PC-9 (cell line): ENCODE measurements at places on chromosomes 2 and 18.

DNA sequence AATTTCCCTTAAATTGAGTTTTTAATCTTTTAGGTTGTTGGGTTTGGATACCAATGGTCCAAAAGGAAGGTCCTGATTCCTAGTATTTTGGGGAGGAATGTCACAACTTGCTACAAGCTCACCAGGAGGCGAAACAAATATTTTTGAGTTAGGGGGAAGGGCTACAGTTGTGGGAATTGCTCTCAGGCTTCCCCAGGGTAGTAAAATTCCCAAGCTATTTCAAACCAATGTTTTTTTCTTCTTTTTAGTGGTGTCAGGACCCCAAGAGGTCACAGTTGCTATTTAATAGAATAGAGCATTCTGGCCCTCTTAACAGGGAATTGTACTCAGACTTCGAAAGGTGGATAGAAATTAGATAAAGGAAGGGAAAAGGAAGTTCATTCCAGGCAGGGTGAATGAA lies 68.5 kb upstream of the ST3GAL5 start:
- DNase-seq: no peak

DNA sequence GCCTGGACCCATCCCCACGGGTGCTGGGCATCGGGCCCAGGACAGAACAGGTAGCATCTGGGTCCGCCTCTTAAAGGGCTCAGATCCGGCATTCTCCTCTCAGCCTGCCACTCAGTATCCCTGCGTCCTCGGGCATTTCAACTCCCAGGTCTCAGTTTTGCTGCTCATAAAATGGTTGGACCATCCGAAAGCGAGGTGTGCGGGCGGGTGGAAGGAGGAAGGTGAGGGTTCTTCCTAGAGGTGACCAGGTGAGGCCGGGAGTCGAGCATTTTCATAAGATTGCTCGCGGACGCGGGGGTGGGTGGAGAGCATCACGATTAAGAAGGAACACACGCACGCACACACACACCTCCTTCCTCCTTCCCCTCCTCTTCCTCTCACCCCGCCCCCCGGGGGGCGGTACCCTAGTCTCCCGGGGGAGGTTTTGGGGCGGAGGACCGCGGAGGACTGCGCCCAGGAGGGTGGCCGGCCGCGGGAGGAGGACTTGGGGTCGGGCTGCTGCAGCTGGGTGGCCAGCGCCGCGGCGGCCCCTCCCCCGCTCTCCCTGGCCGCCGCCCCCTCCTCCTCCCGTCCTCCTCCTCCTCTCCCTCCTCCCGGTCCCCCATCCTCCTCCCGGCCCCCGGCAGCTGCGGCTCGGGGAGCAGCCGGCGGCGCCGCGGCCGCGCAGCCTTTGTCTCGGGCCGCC lies 97.9 kb upstream of the GPR45 start:
- no peak for DNase-seq

GRCh38 chr2:113160962-113161361 lies 12.8 kb upstream of the PSD4 start:
- no peak for DNase-seq

GRCh38 chr2:239459056-239459455 lies 58.2 kb upstream of the HDAC4 start:
- DNase-seq: no peak

DNA sequence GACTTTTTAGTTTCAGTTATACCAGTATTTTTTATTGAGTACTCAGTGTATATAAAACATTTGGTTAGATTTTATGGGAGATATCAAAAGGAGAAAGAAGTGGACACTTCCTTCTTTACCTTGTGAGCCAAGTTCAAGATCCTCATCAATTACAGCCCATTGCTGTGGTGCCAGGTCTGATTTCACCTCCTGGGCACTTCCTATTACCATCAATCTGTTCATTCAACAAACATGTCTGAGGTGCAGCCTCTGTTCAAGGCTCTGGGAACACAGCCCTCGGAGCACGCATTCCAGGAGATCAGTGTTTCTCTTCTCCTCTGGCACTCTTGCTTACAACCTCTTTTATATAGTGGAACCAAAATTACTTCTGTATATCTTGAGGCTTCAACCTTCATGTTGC lies 171.4 kb upstream of the ALPP start:
- DNase-seq: no peak

DNA sequence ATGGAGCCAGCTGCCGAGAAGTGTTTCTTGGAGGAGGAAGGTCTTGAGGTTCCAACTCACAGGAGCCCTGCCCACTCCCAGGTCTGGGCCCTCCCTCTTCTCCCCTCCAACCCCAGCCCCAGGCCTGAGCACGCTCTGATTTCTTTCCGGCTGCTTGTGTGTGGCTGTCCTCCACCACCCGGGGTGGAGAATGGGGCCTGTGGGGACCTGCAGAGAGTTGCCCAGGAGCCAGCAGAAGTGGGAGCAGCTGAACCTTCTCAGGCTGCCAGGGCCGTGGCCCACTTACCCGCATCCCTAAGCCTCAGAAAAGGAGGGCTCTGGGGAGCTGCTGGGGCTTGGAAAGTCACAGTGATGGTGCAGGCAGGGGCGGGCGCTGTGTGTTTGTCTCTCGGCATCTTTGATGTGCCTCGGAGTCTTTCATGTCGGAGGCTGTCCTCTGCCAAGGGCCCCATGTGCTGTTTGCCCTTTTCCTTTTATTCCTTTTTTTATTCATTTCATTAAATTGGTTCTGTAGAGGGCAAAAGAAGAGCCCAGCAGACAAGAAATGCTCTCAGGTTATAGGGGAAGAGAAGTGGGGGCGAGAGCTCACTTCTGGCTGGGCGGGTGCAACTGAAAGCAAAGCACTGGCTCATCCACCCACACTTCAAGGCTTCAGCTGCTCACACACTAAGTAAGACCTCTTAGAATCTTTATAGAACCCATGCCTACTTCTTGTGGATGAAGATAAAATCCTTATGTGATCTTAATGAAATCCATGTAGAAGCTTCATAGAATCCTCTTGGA lies 52.5 kb downstream of the SDC1 start:
- no peak for DNase-seq

DNA sequence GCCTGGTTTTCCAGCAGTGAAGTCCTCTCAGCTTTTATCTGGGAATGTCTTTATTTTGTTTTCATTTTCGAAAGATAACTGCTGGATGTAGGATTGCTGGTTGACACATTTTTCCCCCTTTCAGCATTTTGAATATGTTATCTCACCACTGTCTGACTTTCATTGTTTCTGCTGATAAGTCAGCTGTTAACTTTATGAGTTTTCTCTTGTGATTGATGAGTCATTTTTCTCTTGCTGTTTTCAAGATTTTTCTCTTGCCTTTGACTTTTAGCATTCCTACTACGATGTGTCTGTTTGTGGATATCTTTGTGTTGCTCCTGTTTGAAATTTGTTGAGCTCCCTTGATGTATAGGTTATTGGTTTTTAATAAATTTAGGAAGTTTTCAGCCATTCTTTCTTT lies 85.5 kb downstream of the AGPS start:
- DNase-seq: no peak

- DNase-seq: no peak
Observed at GRCh38 chr2:235533198-235533597, 39.4 kb downstream of the AGAP1 start.

DNA sequence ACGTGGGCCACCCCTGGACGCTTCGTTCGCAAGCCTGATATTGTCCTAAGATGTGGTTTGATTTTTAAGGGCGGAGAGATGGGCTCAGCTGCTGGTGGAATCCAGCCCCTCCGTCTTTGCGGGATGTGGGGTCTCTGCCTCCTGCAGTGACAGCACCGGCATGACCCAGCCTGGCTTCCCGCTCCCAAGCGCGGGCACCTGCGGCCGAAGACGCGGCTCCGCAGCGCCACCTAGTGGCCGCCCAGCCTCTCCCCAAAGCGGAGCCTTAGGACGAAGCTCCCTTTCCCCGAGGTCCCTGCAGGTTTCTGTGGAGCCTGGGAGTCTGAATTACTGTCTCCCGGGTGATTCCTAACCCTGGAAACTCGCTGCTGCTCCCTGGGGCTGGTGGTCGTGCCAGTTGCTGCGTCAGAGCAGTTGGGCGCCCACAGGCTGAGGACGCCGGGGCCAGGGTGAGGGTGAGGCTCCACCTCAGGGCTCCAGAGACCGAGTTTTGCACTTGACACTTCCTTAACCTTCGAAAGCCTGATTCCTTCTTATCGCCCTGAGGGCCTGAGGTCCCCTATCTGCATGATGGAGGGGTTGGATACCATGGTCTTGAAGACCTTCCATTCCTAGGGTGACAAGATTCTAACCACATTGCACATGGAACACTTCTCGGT lies 137.5 kb downstream of the TPO start:
- DNase-seq: peak; percentile 53

- DNase-seq: no peak
Observed at GRCh38 chr18:68469049-68469625, 245.8 kb downstream of the TMX3 start.

- DNase-seq: no peak
Observed at GRCh38 chr2:217736776-217737550, 265.8 kb downstream of the TNS1 start.

DNA sequence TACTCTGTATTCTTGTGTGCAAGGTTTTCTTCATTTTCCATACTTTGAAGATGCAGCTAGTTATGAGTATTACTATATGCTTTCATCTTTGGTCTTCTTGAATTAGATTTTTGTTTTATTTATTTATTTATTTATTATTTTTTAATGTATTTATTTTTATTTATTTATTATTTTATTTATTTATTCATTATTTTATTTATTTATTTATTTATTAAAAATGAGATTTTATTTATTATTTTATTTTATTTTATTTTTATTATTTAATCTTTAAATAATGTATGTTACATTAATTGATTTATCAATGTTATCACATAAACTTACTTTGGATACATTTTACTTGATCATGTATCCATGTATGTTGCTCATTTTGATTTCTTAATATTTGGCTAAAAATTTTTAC lies 132.3 kb upstream of the GALNT13 start:
- DNase-seq: no peak

- no peak for DNase-seq
Observed at GRCh38 chr2:44360749-44361329, 455 bp downstream of the PREPL start.

- DNase-seq: no peak
Observed at GRCh38 chr2:102839668-102840388, 78.0 kb downstream of the TMEM182 start.

GRCh38 chr18:78801011-78801410 lies 178.6 kb upstream of the SALL3 start:
- DNase-seq: no peak

DNA sequence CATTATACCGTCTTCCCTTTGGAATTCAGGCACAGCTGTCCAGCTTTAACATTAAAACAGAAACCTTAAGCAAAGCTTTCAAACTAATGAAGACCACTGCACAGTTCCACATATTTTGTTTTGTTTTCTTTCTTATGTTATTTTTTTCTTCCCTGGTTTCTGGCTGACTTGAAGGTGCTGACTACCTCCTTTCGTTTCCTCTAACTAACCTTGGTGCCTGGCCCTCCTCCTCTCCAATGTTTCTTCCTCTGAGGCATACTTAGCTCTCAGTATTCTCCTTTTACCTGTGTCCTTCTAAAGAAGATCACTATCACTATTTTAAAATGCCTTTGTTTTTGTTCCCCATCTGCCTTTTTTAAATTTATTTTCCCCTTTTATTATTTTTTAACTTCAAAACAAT lies 433.3 kb upstream of the SPHKAP start:
- DNase-seq: no peak

DNA sequence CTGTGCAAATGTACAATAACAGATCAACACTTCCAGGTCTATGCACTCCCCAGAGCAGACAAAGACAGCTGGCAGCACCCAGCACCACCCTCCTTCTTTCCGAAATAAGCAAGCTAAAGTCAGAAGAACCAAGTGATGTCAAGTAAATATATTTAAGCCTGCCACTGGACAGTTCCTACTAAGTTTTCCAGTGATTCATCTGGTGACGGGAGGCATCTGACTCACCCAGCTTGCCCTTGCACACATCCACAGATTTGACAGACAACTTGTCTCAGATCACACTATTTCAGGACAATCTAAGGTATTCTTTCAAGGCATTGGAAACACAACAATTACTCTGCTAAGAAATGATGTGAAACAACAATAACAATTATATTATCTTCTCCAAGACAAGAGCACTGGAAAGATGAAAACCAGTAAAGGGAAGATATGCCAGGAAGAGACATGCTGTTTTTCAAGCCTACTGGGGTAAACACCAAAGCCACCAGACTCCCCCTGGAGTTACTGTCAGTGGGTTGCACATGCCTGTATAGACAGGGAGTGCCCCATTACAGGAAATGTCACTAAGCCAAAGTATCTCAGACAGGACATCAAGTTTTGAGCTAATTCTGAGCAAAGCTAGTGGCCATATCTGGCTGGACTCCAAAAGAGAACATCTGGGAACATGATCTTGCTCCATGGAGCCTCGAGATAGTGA lies 287.9 kb upstream of the KLHL29 start:
- DNase-seq: no peak

- no peak for DNase-seq
Observed at GRCh38 chr18:57635003-57635822, 13.6 kb upstream of the NARS1 start.

GRCh38 chr18:79395761-79396404 lies at the start of gene NFATC1:
Gene NFATC1, plus strand, starts transcription at chr18:79395930. Its CDS starts 295 bp downstream, at chr18:79396225.
- DNase-seq: no peak
